Activated CD8-positive, alpha-beta memory T cell treated with anti-CD3 and anti-CD28 coated beads, Interleukin-2, amount 50 U/mL, for 4 hours (primary cell): ENCODE measurements at places on chromosomes 11 and 22.

GRCh38 chr22:47248925-47249324 is 486.5 kb downstream of the TBC1D22A start:
- DNase-seq, result no peak

DNA sequence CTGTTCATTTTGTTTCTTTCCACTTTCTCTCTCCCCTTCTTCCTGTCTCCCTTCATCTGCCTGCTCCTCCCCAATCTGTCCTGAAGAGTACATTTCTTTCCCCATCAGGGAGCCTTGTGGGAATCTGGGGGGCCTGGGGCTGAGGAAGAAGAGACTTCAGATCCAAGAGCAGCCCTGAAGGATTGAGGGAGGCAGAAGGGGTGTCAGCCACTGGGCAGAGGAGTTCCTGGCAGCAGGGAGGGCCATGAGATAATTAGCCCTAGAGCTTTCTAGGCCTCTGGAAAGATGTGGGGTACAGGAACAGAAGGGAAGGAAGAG is 24.4 kb upstream of the OAF start:
- no peak for DNase-seq

- no peak for DNase-seq
Observed at GRCh38 chr11:6667733-6668374, 12.2 kb upstream of the DCHS1 start.

- no peak for DNase-seq
Observed at GRCh38 chr22:41742918-41743317, 43.6 kb downstream of the MEI1 start.

DNA sequence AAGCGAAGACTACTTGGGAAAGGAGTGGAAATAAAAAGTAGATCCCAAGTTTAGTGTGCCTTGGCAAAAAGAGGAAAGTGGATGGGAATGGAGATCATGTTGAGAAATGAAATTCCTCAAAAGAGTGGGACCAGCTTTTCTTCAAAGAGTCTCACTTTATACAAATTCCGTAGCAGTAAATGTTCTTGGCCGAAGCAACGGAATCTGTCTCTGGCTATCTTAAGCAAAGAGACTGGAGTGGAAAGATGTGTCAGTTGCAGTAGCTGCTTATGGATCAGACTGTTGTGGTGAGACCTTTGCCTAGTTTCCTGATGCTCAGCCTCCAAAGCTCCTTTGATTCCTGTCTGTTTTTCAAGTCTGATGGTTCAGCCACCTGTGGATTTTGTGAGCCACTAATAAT is 73.6 kb downstream of the CSTPP1 start:
- DNase-seq, result no peak

- DNase-seq, result no peak
Observed at GRCh38 chr22:27745809-27746208, 55.7 kb downstream of the MN1 start.

DNA sequence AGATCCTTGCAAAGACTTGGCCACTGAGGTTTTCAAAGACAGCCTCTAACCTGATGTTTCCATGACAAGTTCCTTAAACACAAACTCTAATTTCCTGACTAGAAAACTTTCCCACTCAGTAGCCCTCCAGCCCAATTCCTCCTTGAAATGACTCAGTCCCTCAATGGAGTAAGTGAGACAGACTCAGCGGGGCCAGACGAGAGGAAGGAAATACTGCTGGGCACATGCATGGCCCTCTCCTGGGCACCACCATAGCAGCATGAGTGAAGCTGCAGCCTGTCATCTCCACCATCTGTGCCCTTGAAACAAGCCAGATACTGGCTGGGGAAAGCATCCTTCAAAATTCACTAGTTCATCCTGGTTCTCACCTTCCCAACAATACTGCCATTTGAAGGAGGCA is 76.2 kb upstream of the GDPD4 start:
- no peak for DNase-seq
